Stimulated activated CD8-positive, alpha-beta memory T cell treated with anti-CD3 and anti-CD28 coated beads, Interleukin-4, amount 100 ng/mL, for 1 hour (primary cell): ENCODE measurements at places on chromosomes 6 and 20.

DNA sequence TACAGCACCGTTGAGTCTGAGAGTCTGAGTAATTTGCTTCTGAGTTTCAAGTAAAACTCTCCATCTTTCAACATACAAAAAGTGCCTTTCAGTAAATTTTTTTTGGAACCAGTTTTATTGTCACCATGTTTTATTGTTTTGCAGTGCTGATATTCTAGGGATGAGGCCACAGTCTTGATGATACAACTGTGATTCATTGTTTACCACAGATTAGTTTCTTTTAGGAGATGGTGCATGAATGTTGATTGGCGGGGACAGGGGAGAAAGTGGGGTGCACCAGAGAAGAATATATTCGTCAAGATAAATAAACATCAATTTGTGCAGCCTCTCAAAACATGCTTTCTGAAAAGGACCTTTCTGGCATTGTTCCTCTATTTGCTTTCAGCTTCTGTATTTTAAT lies 109.0 kb downstream of the MCHR2 start:
- DNase-seq, result no peak

GRCh38 chr20:1720845-1721475 lies 63.4 kb upstream of the SIRPG start:
- no peak for DNase-seq

GRCh38 chr6:33430991-33431879 lies 11.4 kb downstream of the SYNGAP1 start:
- peak; percentile 69 for DNase-seq

DNA sequence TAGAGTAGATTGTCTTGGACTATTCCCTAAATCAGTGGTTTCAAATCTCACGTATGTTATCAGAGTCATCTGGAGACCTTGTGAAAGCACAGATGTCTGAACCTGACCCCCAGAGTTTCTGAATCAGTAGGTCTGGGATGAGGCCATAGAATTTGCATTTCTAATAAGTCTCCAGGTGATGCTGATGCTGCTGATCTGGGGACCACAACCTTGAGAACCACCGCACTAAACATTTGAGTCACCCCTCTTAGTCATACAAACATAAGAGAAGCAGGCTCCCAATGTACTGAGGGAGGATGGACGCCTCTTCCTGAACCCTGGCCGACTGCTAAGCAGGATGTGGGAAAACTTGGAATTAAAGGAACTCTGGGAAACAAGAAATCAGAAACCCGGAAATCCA lies 187.8 kb upstream of the PRDM1 start:
- no peak for DNase-seq

DNA sequence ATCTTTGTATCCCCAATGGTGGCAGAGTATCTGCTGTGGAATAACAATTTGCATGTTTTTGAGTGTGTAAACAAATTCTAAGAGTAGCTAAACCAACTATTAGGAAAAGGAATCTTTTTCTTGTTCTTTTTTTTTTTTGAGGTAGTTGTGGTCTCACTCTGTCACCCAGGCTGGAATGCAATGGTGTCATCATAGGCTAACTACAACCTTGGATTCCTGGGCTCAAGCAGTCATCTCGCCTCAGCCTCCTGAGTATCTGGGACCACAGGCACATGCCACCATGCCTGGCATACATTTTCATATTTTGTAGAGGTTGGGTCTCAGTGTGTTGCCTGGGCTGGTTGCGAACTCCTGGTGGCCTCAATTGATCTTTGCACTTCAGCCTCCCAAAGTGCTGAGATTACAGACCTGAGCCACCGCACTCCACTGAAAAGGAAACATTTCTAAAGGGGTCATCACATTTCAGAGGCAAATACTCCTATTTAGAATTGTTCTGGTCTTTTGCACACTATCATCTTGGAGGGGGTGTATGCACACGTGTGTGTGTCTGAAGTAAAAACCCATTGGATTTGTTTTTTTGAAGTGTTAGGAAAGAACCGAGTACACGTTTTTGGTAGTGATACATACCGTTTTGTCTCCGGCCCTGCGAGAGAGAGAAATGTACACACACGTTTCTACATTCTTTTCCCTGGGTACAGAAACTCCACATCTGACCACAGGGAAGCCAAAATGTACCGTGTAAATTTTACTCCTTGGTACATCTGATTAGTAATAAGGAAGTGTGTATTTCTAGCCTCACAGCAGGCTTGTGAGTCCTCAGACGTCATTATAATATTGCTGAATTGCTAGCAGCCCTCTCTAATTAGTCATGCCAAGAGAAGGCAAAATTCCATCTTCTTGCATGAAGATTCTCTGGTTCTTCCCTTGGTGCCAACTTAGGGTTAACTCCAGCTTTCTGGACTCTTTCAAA lies 183.6 kb downstream of the JARID2 start:
- DNase-seq, result no peak

DNA sequence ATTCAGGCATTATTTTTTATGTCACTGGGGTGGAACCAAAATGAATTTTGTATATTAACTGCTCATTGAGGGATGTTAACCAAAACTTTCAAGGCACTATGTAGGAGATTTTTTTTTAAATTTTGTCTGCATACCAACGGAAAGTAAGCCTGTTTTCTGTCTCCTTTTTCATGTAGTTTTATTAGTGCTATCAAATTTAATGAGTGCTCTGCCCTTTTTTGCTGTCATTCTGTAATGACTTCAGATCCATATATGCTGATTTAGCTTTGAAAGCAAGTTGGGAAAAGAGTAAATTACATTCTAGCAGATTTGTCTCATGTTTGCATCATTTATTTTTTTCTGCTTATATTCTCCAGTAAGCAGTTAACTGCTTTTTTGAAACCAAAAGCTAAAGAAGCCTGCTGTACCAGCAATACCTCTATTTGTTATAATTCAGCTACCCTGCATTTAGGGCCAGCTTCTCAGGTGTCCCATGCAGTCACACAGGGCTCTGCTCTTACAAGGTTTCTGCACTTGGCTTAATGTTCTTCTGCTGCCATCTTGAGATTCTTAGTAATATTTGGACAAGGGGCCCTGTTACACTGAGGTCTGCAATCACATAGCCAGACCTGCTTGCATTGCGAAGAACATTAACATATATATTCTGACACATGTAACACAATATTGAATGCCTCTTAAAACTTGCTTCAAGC lies 429.0 kb downstream of the UTRN start:
- DNase-seq, result no peak

GRCh38 chr6:32692019-32692418 lies 25.6 kb upstream of the HLA-DQB1 start:
- DNase-seq, result no peak

- no peak for DNase-seq
Measured at GRCh38 chr20:57757767-57758166, 48.0 kb upstream of the PMEPA1 start.

DNA sequence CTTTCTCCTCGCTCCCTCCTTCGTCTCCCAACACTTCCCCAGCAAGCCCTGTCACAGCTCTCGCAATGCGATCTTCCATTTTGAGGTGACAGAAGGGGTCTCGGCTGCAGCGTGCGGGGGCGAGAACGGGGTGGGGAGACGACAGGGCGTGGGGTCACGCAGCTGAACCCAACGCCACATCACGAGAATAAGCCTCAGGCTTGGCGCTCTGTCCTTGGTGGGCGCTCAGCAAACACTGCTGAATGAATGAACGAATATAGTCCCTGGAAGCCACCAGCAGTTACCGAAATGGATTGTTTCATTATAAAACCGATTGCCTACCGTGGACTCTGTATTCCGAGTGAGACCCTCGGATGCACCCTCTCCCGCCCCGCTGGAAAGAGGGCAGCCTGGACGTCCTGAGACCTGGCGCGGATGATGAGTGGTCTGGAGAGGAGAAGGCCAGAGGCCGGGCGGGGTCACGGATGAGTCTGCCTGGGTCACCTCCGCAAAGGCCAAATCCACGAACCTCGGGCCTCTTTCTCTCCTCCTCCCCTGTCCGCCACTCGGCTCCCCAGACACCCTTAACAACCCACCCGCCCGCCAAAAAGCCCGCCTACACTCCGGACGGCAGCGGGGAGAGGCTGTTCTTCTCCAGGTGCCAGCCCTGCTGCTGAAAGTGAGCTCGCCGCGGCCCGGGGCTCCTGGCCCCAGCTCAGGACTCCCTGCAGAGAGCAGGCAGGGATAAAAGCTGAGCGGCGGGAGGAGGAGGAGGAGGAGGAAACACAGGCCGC lies 3.7 kb downstream of the NRN1 start:
- no peak for DNase-seq

GRCh38 chr20:31861135-31861384 lies 9.3 kb downstream of the DUSP15 start:
- no peak for DNase-seq

- DNase-seq, result no peak
Measured at GRCh38 chr6:15359335-15359862, 113.5 kb downstream of the JARID2 start.

DNA sequence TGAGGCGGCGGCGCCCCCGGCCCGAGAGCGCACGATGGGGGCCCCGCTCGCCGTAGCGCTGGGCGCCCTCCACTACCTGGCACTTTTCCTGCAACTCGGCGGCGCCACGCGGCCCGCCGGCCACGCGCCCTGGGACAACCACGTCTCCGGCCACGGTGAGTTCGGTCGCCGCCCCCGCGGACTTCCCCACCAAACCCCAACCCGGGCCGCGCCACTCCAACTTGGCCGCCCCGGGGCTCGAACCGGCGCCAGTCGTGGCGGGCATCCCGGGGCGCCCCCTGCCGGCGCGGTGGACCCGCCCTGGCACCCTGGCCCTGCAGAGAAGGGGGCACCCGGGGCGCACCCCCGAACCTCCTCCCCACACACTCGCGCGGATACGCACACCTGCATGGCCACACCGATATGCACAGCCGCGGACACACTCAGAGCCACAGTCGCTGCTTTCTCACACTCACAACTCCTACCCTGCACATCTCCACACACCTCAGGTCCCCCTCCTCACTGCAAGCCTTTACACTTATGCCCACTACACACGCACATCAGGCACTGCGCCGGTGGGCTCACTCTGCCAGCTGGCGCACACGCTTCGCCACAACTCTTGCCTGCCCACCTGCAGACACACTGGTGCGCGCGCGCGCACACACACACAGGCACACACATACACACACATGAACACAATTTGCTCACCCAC lies 535 bp downstream of the VSTM2L start:
- DNase-seq, result no peak

DNA sequence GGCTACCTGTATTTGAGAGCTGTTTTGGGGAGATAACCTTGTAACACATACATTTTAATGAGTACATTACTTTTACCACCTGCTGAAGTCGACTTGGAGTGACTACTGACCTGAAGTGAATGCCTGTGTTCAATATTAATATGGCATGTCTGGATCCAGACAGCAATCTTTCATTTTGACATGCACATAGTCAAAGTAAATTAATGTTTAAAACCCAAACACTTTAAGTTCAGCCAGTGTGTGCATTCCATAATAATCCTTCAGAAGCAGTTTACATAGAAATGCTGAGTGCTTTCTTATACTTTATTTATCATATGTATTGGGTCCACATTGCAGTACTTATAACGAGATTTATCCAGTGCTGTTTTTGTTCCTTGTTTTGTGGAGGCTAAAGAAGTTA lies 38.0 kb downstream of the CDKAL1 start:
- no peak for DNase-seq

DNA sequence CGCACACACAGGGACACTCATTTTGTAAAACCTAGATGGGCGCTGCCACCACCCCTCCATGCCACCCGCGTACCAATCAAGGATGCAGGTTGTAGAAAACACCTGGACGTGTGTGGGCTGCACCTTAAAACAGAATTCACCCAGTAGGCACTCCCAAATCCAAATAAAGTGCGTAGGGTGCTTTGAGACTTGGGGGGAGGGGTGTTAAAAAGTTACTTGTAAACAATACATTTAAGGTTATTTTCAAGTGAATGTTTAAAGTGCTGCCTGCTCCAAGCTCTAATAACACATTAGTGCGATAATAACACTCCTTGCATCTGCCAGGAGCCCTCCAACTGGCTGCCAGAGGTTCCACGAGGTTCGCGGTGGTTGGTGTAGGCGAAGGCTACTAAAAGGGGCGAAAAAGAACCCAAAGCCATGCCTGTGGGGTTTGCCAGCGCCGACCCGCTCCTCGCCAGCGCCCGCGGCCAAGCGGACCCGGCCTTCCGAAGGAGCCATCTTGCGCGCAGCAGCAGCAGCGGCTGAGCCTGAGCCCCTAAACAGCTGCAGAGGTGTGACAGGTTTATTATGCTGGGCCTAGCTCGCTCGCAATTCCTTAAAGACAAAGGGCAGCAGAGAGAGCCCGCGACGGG lies 11.5 kb downstream of the FOXC1 start:
- DNase-seq, result no peak

- DNase-seq, result no peak
Measured at GRCh38 chr6:108884211-108885059, 36.2 kb downstream of the ARMC2 start.
